ENCODE measurements at places on chromosomes 12 and 14.

DNA sequence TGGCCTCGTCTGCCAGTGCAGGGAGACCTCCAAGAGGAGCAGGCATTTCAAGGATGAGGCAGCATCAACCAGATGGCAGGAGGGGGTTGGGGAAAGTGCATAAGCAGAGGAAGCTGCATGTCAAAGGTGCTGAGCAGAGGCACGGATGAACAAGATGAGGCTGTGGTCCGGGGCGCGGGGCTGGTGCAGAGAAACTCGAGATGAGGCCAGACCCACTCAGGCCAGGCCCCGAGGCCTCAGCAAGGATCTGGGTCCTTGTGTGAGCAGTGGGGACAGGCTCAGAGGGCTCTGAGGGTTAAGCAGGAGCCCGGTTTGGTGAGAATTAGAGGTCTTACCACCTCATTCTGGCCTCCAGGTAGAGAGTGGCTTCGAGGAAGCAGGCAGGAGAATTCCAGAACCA lies 98.8 kb downstream of the DICER1 start:
- no peak for DNase-seq

GRCh38 chr14:95500201-95500681 lies 16.2 kb downstream of the SYNE3 start:
- no peak for DNase-seq

DNA sequence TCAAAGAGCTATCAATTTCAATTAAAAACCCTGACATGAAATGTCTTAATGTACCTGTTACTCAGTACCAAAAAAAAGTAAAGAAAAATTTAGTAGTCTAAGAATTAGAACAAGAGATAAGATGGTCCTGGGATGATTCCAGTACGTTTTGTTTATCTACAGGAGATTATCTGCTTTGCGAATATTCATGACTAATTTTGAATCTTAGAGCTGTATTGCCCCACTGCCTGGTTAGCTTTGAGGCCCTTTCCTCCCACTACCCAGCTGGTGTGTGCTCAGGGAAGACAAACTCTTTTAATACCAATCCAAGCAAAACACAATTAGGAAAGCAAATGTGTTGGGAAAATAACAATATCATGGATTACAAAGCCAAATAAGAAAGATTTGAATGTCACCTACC lies 263.5 kb downstream of the FOXG1 start:
- no peak for DNase-seq

GRCh38 chr14:31489691-31490090 lies 1.9 kb upstream of the GPR33 start:
- no peak for DNase-seq

DNA sequence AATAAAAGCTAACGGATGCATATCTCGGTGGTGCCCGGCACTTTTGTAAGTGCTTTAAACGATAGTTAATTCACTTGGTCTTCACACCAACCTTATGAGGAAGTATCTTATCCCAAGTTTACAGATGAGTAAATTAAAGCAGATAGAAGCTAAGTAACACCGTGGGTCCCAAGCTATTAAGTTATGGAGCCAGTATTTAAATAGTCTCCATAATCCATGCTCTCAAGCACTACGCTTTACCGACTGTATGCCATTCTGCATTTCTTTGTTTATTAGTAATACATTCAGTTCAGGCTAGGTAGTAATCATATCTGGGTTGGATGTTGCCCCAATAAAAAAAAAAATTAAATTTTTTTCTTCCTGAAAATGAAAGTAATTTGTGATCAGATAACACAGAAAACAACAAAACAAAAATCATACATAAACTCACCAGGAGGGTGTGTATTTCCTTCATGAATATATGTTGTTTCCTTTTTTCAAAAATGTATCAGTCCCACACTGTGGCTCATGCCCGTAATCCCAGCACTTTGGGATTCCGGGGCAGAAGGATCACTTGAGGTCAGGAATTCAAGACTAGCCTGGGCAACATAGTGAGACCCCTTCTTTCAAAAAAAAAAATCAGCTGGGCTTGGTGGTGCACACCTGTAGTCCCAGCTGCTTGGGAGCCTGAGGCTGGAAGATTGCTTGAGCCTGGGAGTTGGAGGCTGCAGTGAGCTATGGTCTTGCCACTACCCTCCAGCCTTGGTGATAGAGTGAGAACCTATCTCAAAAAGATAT lies 1.4 kb upstream of the M6PR start:
- no peak for DNase-seq

GRCh38 chr12:19435831-19436497 lies 3.3 kb upstream of the AEBP2 start:
- DNase-seq, result no peak

DNA sequence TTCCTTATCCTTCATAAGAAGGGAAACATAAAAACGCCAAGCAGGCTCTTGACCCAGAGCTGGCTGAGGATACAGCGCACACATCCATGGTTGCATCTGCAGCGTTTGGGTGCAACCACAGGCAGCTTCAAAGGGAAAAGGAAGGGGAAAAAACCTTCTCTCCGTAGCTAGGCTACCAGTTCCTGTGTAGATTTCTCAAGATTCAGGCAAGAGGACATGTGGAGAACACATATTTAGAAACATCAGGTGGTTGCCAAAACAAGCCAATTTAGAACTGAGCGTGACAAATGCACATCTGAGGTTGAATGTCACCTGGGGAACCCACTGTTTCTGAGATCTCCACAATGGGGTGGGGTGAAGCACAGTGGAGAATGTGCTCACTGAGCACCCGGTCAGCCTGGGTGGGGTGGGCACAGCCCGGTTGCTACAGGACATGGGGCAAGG lies 78.3 kb upstream of the BDKRB2 start:
- DNase-seq, result no peak

GRCh38 chr12:92208613-92209121 lies 63.0 kb upstream of the BTG1 start:
- DNase-seq, result peak; percentile 48

DNA sequence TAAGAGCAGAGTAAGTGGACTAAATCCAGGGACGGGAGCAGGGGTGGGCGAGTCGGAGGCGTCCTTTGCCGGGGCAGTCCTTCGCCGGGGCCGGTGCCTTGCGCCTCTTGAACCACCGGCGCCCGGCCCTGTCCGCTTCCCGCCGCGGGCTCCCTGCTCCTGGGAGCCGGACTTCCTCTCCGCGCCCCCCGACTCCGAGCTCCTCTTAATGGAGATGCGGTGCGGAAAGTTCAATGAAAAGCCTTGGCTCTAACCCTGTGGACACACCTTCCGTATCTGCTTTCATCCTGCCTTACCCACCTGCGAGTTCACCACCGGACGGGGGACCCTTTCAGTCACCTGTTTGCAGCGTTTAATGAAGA lies 412 bp downstream of the FGFR1OP2 start:
- DNase-seq, result no peak

DNA sequence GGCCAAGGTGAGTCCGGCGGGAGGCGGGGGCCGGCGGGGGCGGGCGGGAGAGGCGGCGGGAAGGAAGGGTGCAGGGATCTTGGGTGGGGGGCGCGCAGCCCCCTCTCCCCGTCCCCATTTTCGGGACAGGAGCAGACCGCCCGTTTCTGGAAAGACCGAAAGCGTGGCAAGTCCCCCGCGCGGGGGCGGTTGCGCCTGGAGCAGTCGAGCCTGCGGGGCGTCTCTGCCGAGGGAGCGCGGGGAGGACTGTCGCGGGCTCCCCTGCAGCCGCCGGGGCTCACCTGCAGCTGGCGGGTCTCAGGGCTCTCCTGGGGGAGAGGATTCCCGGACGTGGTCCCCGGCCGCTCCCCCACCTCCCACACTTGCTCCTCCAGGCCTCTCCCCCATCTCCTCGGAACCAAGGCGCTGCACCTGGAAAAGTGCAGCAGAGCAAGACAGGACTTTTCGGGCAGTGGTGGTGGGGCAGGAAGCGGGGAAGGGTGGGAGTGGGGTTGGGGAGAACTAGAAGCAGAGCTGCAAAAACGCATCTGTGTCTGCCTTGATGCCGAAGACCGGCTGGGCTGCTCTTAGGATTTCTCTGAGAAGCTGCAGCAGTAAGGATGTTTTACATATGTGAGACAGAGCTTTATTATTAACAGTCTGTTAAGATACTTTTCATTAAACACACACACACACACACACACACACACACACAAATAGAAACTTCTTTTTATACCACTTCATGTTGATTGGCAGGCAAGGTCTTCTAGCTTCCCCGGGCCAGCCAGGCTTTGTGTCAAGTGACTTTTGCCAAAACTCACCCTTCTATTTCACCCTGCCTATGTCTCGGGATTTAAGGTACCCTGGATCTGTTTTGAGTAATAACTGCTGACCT lies 677 bp downstream of the C12orf75 start:
- DNase-seq, result no peak

DNA sequence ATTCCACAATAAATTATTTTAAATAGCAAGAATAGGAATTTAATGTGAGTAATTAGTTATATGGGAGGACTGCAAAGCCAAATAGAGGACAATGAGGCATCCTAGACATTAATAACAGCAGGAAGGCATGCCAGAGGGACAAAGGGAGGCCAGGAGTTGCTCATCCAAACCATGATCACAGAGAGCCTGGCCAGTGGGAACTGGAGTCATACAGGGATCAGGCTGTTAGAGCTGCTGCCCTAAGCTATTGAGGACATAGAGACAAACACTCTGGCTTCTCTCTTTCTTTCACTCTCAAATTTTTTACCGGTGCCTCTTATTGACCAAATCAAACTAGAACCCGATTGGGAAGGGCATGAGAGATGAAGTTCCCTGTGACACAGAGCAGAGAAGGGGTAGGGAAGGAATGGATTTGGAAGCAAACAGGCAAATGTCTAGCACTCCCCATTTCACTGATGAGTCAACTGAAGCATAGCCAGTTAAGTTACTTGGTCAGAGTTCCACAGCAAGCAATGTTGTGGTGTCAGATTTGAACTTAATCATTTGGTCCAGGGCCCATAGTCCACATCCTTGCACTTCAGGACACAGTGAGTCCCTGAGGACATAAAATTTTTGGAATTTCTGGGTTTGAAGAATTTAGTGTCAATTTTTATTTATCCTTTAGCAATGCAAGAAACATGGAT lies 17.9 kb upstream of the CFAP54 start:
- DNase-seq, result peak; percentile 62

GRCh38 chr14:29927376-29928116 lies at the start of gene PRKD1:
Gene PRKD1 (minus strand): TSS chr14:29927847.
- peak; percentile 29 for DNase-seq

- DNase-seq, result no peak
Observed at GRCh38 chr14:58107041-58107440, 45.0 kb downstream of the ARMH4 start.

- DNase-seq, result no peak
Observed at GRCh38 chr12:51033457-51034089, 7.4 kb upstream of the SLC11A2 start.

DNA sequence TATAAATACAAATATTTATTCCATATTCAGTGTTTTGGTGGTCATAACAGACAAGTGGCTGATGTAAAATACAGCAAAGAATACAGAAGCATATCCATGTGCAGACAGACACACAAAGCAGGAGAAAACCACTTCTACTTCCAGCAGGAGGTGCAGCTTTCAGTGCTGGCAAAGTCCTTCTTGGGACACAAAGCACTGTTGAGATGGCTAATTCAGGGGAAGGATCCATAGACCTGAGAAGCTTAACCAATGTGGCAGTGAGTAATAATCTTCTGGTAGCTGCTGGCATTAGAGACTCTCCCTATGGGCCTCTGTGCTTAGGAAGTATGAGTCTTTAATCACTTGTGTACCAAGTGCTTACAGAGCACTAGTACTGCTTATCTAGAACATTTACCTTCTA lies 26.8 kb downstream of the AMN1 start:
- DNase-seq, result peak; percentile 2

DNA sequence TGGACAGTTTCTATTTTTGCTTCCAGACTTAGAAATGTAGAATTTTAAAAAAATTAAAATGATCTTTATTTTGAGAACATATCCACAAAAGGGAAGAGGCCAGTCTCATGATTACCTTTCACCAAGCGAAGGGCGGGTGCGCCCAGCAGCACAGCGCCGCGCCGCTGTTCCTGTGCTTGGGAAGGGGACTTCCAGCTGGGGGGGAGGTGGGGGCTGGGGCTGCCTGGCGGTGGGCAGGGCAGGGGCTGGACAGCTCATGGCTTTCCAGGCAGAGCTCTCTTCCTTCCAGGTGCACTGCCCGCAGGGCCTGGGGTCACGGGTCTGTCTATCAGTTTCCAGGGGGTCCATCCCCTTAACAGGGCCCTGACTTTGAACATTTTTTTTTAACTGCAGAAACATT lies 199.9 kb downstream of the TTC7B start:
- DNase-seq, result no peak

DNA sequence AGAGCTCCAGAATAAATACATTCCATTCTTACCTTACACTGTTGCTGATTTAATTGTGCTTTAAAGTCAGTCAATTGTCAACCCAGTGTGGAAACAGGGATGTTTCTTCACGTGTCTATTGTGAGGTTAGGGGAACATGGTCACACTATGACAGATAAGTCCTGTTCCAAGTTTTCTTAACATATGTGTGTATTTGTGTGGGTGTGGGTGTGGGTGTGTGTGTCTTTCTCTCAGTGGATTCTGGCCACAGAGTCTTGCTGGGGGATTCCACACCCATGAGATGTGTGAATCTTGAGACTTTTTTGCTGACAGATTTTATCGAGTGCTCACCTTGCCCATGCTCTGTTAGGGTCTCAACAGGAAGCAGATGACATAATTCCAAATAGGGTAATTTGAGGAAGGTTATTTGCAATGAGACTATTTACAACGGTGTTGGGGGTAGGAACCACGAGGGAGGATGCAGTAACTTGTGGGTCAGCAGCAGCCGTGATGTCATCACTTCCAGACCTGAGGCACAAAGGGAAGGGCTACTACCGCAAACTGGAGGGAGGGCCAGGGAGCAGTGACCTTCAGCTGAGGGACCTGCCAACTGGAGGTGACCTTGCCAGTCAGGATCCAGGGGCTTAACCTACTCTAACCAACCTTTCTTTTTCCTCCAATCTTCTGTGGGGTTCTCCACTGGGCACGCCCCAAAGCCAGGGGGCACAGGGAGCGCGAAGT lies 1.9 kb upstream of the VRK1 start:
- DNase-seq, result no peak

- DNase-seq, result peak; percentile 31
Observed at GRCh38 chr14:22545842-22546721, 42.9 kb downstream of the DAD1 start.

DNA sequence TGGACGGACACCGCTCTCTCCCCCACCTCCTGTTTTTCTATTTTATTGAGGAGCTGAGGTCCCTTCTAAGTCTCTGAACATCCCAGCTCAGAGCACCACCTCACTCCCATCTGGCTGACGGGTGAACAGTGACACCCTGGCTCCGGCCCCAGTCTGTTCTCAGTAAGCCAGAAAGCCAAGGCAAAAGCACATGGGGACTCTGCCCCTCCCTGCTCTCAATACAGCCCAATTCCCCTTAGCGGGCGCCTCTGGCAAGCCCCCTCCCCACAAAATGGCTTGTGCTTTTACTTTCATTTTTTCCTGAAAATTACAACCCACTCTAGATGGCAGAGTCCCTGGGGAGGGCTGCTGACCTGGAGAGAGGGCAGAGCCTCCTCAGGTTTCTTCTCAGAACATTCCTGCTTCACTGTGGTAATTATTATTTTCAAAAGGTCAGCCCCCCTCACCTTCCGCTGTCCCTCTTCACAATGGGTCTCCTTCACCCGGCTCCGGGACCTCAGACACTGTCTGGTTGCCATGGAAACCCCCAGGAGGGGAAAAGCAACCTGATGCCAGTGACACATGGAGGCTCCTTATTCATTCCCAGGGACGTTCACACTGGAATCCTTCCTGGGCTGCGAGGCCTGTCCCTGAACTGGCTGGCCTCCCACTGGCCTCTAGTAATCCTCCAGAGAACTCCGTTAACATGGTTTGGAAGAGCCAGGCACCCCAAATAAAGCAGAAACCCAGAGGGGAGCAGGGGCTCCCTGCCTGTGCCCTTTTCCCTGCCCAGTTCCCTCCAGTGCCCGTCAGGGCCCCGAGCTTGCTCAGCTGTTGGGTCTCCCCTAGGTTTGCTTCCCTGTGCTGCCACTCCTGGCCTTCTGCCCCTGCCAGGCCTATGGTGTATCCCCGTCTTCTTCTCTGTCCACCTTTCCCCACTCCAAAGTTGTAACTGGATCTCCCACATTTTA lies 15.9 kb downstream of the COL2A1 start:
- DNase-seq, result no peak
